ENCODE measurements at places on chromosomes 6 and 20. TPM values are rescaled to one million over a fixed set of nuclear protein-coding genes. Genes with fewer than 3 reads are reported as not detected.

Gene ISM1
- total RNA-seq = not detected

Gene DNAH8
- total RNA-seq = 0.22 TPM

Gene MCCD1
- not detected for total RNA-seq

Gene ZFP57
- total RNA-seq = 5.2 TPM

Gene OOEP
- total RNA-seq = not detected

Gene LRFN2
- total RNA-seq = 0.29 TPM
